Activated CD8-positive, alpha-beta memory T cell treated with anti-CD3 and anti-CD28 coated beads for 1 hour (primary cell): ENCODE measurements at places on chromosomes 4 and X.

- no peak for DNase-seq
Observed at GRCh38 chr4:89365776-89366175, 58.2 kb upstream of the GPRIN3 start.

- DNase-seq = no peak
Observed at GRCh38 chr4:22607382-22607781, 85.4 kb upstream of the GBA3 start.

- no peak for DNase-seq
Observed at GRCh38 chrX:107738768-107739167, 36.8 kb downstream of the TSC22D3 start.

DNA sequence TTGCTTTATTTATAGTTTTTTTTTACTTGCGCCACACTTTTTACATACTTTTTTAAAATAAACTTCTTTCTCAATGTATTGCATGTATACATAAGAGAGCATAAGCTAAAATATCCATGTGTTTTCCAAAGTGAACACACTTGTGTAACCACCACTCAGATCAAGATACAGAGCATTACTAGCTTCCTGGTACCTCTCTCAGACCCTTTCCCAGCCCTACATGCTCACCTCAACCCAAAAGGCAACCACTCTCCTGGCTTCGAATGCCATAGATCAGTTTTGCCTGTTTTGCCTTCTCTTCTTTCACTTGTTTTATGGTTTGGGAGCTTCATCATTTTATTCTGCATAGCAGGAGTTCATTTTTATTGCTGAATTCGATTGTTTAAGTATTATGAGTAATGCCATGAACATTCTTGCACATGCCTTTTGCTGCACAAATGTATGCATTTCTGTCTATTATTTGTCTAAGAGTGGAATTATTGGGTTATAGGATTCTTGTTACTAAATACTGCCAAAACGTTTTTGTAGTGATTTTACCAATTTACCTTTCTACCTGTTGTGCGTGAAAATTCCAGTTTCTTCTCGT lies 45.9 kb upstream of the NUDT6 start:
- no peak for DNase-seq

DNA sequence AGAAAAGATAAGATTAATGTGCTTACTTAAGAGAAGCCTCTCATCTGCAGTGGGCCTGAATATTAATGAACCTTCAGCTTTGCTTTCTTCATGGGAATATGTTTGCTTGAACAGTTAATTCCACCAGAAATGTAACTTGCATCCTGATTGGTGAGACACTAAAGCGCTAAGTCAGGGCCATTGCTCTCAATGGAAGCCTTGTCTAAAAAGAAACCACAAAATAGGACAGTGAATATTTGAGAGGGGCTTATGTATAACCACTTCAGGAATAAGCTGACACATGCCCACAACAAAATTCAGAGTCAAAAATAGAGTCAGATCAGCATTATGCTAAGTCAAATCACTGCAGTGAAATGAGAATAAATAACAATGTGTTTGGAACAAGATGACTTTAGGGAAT lies 1125.8 kb downstream of the STIM2 start:
- DNase-seq = no peak

GRCh38 chr4:16814361-16814760 lies 84.1 kb downstream of the LDB2 start:
- DNase-seq = no peak

DNA sequence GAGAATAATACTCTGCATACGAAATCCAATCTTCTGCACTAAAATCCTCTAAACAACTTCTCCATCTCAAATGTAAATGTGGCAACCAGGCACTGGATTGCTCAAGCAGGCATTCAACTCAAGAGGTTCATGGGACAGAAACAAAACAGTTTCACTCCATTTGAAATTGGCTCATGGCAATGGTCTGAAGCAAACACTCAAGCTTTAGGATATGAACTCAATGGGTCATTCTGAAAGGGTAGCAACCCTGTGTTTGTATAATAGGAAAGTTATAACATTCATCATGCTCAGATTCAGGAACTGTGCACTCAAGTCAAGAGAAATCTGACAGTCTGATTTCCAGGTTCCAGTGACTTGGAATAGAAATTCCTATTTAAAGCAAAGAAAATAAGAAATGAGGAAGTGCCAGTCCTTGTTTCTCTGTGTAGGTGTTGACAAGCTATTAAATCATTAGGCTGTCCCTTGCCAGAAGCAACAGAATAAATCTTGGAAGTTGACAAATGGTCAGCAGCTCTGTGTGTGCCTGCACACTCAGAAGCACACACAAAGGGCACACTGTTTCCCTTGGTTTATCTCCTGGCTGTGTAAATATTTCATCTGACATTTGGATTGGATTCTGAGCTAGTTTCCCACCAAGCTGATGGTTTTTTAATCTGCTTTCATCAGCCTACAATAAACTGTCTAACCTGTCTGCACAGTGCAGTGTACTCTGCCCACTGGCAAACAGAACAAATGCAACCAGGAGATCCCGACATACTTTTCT lies 75.9 kb upstream of the CITED1 start:
- DNase-seq = no peak

DNA sequence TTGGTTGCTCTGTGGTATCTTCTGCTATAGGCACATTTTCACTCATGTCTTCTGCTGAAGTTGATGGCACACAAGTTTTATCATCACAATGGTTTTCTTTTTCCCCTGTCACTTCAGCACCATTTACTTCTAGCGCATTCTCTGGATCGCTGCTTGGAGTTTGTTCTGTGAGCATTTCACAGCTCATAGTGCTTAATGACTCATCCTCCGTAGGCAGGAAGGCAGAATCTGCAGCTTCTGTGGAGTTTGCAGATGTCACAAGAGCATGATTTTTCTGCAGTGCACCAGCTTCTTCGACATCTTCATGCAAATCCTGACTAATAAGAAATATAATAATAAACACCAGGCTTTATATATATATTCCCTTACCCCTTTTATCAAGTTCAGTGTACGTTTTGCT lies 83.6 kb downstream of the CHM start:
- no peak for DNase-seq

DNA sequence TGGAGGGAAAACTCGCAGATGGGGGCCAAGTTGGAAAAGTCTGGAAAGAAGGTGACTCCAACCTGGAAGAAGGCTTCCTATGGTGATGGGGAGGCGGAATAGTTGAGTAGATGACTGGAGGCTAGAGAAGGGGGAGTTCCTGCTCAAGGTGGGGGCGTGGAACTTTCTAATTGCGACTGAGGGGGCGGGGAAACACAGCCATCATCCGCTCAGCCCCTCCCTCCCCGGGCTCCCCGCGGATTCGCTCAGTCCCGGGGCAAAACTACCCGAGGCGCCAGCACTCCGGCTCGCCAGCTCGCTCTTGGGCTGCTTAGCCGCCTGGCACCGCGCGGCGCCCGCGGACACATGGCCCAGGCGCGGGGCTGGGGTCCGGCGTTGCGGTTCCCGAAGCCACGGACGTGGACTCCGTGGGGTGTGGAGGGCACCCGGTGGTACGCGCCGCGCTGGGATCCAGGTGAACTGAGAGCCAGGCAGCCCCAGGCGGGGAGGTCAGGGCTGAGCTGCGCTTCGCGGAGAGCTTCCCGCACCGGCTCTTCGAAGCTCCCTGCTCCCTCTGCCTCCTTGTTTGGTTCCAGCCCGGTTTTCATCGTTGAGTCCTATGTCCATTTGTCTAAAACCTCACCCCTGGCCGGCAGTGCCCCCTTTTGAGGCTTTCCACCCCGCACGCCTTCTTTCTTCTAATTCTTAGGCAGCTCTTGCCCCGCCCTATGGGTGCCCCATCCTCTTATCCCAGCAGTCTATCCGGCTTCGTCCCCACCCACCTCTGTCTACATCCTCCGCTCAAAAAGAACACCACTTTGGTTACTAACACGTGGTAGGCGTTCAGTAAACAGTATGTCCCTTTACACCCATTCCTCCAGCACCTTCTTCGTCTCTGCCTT lies 38.9 kb downstream of the STARD8 start:
- no peak for DNase-seq
